HFF-Myc (cell line): ENCODE measurements at places on chromosomes 4 and X.

GRCh38 chr4:111466811-111467604 lies 678.2 kb upstream of the FAM241A start:
- DNase-seq: no peak

DNA sequence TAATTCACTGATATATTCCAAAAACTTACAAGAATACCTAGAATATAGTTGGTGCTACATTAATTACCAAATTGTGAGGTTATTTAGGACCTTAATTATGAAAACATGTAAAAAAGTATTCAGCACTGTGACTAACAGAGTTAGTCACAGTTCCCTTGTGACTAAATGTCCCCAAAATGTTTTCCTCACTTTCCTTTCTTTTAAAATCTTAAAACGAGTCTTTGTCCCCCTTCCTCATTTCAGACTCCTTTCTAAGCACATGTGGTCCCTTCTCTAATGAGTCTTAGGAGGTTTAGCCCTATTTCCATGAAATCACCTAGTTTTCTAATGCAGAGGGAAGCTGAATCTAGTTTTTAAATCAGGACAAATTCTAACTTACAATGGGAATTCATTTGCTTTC lies 175.0 kb downstream of the PPP3CA start:
- no peak for DNase-seq

DNA sequence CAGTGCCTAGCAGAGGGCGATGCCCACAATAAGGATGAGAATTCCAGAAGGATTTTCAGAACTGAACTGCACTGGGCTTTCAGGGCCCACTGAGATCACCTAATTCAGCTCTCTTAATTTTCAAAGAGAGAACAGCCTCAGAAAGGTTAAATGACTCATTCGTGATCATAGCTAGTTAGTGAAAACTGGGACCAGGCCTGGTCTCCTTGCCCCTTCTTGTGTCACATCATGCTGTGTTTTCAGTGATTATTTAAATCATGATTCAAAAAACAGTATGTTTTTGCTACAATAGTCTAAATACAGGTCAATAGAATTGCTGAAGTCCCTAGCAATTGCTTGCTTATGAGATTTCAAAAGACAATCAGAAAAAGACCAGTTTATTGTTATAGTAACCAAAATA lies 136.4 kb upstream of the PLAC1 start:
- no peak for DNase-seq

DNA sequence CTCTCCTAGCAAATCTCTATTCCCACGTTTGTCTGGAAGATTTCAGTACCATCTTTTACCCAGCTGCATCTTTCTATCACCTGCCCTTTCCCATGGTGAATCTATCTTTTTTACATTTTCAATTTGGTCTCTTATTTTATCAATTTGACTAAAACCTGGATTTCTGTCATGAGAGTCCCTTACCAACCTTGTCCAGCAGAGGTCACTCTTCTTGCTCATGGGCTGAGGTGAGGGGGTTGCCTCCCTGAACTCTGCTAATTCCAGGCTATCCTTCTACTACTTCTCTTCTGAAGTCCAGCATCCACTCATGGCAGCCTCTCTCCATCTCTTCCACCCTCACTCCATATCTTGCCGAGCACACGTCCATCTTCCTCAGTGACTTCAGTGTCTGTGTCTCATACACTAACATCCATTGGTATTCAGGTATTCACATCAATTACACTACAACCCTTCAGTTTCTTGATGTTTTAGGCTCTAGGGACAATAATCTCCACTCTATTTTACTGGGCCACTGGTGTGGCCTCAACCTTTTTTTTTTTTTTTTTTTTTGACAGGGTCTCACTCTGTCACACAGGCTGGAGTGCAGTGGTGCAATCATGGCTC lies 17.8 kb upstream of the ZNF827 start:
- no peak for DNase-seq

DNA sequence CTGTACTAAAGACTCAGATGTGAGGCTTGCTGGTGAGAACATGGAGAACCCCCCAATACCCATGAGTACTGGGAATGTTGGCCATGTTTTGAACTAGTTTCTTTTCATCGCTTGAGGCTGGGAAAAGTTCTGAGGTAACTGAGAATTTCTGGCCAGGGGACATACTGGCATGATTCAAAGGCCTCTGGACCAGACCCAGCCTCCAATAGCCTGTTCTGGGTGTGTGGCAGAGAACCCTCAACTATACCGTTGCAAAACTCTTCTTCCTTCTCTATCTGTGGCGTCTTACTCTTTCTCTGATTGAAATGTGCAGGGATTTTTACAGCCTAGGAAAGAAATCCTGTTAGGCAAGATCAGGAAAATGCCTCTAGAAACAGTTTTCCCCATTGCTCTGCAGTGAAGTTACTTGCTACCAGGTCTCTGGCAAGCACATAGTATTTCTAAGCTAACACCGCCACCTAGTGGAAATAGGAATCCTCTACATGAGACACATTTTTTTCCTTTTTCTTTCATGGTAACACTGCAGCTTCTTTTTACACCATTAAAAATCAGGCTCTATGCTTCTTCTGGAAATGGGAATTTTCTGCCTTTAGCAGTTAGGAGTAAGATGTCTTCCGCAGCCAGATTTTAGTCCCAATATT lies 170.7 kb upstream of the ZCCHC13 start:
- DNase-seq: peak; percentile 4

DNA sequence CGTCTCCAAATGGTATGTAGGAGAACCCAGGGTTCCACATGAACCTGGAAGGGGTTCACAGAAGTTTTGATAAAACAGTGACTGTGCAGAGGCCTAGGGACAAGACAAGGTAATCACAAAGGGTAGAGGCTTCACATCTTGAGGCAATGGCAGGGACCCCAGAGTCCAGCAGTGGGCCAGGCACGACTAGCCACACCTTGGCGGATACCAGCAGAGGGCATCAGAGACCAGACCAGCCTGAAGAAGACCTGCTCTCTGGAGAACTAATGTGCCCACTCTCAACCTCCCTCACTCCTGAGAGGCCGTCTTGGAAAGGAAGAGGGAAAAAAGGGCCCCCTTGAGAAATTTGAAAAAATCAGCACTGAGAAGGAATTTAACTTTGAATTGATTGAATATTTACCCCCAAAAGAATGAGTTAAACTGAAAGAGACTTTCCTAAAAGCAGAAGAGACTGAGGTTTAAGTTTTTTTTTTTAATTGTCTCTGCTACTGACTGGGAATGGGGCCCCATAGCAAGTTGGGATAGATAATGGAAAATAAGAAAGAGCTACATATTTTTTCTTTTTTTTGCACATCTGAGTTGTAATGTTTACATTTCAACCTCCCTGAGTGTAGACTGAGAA lies 243.8 kb upstream of the JADE1 start:
- DNase-seq: no peak

GRCh38 chrX:97482666-97483300 lies 599.1 kb downstream of the RPA4 start:
- DNase-seq: no peak

DNA sequence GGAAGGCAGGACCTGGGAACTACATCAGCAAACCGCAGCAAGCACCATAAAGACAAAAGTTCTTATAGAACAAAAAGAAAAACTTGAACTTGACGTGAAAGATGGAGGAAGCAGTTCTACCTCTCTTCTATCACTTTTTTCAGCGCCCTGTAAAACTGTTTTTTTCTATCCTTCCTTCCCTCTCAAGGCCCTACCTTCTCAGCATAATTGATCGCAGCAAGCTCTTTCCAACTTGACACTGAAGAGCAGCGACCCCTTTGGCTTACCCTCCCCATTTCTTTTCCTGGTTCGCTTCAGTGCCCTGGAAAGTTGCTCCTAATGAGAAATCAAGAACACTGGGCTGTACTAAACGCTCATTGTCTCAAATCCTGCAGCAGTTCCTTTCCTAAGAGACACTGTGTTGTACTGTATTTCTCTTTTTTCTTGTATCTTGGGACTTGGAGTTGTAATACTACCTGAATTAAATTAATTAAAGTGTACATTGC lies 150.6 kb upstream of the SLC4A4 start:
- DNase-seq: no peak

DNA sequence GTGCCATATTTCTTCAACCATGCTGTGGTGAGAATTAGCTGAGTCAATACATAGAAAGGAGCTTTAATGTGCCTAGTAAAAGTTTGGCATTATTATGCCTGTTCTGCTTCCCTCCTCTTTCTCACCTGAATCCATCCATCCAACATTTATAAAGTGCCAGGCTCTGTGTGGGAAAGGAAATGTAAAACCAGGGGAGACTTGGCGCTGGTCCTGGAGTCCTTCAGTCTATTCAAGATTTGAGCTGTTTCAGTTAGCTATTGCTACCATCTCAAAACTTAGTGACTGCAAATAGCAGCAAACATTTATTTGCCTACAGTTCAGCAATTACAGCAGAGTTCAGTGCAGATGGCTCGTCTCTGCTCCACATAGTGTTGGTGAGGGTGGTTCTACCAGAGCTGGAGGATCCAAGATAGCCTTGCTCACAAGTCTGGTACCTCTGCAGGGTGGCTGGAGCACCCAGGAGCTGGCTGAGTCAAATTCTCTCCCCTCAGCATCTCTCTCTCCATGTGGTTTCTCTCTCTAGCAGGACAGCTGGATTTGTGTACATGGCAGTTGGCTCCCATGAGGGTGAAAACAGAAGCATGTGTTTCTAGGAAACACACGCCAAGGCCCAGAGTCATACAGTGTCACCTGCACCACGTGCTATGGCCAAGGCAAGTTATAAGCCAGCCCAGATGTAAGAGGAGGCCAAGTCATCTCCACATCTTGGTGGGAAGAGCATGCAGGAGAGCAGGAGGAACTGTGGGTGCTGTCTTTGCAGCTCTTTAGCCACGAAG lies 77.3 kb downstream of the FHDC1 start:
- DNase-seq: peak; percentile 39

GRCh38 chrX:19611636-19612376 lies 96.5 kb upstream of the MAP3K15 start:
- no peak for DNase-seq

- DNase-seq: no peak
Observed at GRCh38 chr4:94165256-94165655, 42.4 kb upstream of the SMARCAD1 start.

- no peak for DNase-seq
Observed at GRCh38 chrX:115958687-115959359, 211.7 kb upstream of the AGTR2 start.

DNA sequence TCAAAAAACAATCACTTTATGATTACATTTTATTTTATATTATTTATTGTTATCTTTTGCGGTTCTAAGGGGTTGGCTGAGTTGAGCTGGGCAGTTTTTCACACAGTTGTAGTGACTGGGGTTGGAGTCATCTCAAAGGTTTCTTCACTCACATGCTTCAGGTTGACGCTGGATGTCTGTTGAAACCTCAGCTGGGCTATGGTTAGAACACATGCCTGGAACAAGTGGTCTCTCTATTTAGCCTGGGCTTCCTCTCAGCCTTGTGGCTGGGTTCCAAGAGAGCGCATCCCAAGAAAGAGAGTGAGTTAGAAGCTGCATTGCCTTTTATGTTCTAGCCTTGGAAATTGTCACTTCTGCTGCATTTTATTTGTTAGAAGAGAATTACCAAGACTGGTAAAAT lies 87.4 kb downstream of the CBLL2 start:
- DNase-seq: no peak

- DNase-seq: no peak
Observed at GRCh38 chr4:86757468-86757867, 91.7 kb downstream of the SLC10A6 start.

- no peak for DNase-seq
Observed at GRCh38 chrX:73448379-73448778, 1.5 kb downstream of the CDX4 start.

GRCh38 chrX:130704053-130705038 lies 198.7 kb downstream of the ENOX2 start:
- DNase-seq: no peak

GRCh38 chrX:108442901-108443464 lies 3.3 kb downstream of the COL4A5 start:
- DNase-seq: no peak

- no peak for DNase-seq
Observed at GRCh38 chr4:113052379-113052951, 3.0 kb downstream of the ANK2 start.

GRCh38 chr4:20778896-20779295 lies 78.6 kb downstream of the PACRGL start:
- no peak for DNase-seq

GRCh38 chrX:109889289-109890006 lies 113.5 kb upstream of the TMEM164 start:
- DNase-seq: no peak

DNA sequence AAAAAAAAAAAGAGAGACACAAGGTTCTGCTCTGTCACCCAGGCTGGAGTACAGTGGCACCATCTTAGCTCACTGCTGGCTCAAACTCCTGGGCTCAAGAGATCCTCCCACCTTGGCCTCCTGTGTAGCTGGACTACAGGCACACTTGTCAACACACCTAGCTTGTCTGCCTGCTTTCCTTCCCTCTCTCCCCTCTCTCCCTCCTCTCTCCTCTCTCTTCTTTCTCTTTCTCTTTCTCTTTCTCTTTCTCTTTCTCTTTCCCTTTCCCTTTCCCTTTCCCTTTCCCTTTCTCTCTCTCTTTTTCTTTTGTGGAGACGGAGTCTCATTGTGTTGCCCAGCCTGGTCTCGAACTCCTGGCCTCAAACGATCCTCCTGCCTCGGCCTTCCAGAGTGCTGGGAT lies 132.1 kb downstream of the DIPK2B start:
- no peak for DNase-seq

- no peak for DNase-seq
Observed at GRCh38 chr4:48931459-48931858, 24.9 kb upstream of the OCIAD2 start.

DNA sequence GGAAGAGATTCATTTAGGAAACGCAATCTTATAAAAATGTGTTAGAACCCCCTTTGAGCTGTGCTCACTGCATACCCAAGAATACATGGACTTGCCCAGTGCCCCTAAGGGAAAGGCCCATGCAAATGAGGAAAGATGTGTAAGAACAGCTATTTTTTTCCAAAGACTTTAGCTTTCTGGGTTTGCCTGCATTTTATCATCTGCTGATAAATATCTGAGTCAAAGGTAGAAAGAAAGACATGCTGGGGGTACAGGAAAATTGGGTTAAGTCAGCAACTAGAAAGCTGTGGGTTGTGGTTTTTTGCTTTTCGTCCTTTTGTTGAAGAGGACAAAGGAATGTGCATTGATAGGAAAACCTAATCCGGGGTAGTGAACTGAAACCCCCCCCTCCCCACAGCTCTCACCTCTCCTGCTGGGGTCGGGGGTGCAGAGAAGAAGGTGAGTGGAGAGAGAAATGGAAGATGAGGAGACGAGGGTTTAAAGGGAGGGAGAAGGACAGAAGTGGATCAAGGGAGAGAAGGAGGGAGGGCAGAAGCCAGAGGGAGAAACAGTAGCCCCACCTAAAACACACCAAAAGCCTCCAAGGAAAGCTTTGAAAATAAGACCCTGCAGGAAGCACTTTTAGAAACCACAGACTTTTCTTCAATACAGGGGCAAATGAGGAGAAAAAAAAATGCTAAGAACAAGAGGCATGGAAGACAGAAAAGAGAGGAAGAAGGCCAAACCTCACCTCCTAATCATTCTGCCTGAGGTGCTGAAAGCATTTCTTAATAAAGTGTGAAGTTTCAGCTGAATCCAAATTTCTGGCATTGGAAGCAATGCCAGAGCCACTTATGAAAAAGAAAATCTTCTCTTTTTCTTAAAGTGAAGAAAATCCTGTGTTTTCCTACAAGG lies 49.3 kb downstream of the KDR start:
- DNase-seq: no peak
